ENCODE measurements at places on chromosomes 4 and X.

DNA sequence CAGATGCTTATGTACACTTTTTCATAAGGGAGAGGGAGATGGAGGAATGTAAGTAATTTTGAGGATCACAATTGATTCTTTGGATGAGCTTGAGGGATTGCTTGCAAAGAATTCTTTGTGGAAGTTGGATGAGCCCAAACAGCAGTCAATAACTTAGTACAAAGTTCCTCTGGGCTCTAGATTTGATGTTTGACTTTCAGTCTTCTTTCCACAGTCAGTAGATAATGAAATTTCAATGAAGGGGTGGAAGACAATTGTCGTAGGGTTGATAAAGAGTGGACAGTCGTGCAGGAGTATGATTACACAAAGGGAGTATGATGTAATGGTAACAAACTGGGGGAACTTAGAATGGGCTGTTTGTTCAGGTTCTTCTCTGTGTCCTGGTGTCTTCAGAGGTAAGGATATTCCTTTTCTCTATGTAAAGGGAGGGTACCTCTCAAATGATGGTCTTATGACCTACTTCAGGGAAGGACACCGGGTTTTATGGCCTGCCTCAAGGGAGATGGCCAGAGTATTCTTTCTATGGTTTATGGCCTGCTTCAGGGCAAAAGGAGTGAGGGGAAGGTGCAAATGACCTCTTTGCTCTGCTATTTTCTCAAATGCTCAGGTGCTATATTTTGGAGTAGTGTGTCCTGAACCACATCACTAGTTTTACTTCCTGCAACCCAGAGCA is 1.7 kb upstream of the ABRAXAS1 start:
- no peak for DNase-seq

GRCh38 chrX:49030283-49030682 is 12.9 kb downstream of the TFE3 start:
- no peak for DNase-seq

DNA sequence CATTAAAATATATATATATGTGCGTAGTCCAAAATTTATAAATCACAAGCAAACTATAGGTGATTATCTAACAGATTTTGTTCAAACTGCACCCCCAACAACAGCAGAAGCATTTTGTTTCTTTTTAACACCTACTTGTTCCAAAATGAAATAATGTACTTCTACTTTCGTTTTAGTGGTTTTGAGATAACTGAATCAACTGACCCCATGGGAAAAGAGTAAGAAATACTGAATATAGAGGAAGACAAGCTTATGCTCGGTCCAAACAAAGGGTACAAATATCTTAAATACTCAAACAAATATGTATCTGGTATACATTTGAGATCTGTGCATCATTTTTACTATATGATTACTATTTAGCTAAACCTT is 22.4 kb downstream of the MAP7D3 start:
- no peak for DNase-seq

GRCh38 chr4:185246453-185246852 is 37.1 kb downstream of the SNX25 start:
- DNase-seq, result no peak

DNA sequence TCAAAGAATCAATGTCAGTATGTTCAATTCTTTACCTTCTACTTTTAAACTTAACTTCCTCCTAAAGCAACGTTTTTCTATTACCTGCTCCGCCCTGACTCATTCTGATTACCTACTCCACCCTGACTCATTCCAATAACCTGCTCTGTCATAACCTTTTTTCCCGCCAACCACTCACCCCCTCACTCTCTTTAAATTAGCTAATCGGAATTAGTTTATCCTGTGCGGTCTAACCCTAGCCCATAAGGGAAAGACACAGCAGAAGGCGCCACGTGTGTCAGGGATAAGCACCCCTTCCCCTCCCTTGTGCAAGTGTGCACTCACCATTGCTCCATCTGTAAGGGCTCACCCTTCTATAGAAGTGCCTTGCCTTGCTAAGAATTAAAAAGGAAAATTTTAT is 64.4 kb downstream of the EIF4E start:
- no peak for DNase-seq

GRCh38 chr4:87144356-87144755 is 76.1 kb downstream of the KLHL8 start:
- no peak for DNase-seq

All from NCI-H1417 treated with DMSO at 0.1 percent for 48 hours (cell line).